ENCODE measurements at places on chromosomes 16 and 17.

- no peak for DNase-seq
Measured at GRCh38 chr16:80151722-80152111, 389.1 kb upstream of the DYNLRB2 start.

GRCh38 chr16:19886073-19886941 lies 1.7 kb upstream of the GPRC5B start:
- peak; percentile 64 for DNase-seq

DNA sequence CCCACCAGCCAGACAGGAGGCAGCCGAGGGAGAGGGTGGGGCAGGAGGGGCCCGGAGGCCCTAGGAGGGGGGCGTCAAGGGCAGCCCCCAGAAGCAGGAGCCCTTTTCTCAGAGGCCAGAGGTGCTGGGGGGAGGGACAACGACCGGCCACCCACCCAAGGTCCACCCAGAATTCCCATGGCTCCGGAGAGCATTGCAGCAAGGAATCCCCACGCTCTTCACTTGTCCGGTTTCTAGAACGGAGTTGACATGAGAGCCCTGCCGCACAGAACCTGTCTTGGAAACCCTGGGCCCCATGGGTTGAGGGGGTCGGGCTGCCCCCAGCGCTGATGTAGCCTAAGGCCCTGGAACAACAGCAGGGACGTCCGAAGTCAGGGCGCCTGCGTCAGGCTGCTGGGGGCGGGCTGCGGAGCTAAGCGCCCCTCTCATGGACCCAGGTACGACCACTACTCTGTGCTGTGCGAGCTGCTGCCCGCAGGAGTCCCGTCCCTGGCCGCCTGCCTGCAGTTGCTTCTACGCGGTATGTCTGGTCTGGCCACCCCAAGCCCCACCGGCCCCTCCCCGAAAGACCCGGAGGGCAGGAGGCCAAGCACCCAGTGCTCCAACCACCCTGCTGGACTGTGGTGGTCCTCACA lies 11.2 kb downstream of the CYBC1 start:
- DNase-seq, result no peak

- DNase-seq, result no peak
Measured at GRCh38 chr17:78368348-78368747, 8.5 kb upstream of the SOCS3 start.

DNA sequence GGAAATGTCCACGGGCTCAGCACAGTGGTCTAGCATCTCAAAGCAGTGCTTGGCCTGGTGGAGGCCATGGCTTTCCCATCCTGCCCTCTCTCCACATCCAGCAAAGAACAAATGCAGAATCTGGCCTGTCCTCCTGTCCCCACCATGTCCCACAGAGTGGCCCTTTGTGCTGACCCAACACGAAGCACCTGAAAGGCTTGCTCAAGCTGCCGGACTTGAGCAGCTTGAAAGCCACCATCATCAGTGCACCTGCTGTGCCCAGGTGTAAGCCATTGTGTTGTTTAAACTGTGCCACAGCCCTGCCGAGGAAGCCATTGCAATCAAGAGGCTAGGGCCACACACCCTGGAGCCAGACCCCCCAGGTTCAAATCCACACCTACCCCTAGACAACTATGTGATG lies 115.5 kb downstream of the SOCS1 start:
- no peak for DNase-seq

GRCh38 chr17:58341861-58342475 lies 10.0 kb downstream of the SUPT4H1 start:
- DNase-seq, result no peak
